ENCODE measurements at places on chromosomes 13 and 19.
A peak's percentile ranks its signal among the peaks of the same experiment; 100 is the strongest.

DNA sequence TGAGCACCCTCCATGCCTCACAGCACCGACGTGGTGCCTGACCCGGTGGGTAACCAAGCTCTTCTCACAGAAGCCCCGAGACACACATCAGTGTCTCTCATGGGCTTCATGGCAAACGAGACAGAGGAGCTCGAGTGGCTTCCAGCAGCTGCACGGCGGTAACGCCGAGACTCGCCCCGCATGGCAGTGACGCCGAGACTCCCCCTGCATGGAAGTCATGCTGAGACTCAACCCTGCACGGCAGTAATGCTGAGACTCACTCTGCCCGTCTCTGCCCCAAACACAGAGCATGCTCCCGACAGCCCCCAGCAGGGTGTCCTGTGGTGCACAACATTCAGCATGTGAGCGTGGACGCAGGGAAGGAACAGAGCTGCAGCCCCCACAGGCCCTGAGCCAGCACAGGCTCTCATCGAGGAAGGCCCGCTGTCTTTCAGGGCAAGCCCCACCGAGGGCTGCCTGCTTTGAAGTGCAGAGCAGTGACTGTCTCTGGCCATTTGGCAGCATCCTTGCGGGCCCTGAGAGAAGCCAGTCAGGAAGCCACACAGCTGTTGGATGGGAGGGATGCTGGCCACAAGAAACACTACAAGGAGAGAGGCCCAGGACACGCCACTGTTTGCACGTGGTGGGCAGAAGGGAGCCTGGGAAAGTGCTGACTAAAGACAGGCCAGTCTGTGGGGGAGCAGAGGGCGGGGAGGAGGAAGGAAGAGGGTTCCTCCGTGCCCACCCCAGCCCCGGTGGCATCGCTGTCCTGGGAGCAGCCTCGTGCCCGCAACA, 9.5 kb downstream of the GAS6 start:
- DNase-seq: peak; percentile 69

DNA sequence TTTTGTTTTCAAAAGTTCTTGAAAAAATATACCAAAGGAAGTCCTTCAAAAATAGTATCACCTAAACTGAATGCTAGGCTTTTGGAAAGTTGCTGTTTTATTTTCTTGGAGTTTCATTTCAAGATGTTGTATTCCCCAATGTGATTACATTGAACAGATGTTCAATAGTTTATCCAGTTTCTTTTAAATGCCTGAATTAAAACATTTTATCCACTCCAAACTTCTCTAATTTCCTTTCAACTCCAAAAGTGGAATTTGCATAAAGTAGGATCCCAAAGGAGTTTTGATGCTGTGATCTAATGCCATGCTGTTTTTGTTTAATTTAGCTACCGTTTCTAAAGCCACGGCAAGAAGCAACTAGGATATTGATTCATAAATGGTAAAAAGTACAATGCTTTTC, 892.5 kb upstream of the SLC10A2 start:
- DNase-seq: no peak

GRCh38 chr13:59706101-59706976, 457.4 kb downstream of the DIAPH3 start:
- no peak for DNase-seq

GRCh38 chr13:106623799-106624460, 56.0 kb upstream of the ARGLU1 start:
- no peak for DNase-seq

GRCh38 chr19:10270180-10270615, 722 bp upstream of the ICAM1 start:
- peak; percentile 98 for DNase-seq

DNA sequence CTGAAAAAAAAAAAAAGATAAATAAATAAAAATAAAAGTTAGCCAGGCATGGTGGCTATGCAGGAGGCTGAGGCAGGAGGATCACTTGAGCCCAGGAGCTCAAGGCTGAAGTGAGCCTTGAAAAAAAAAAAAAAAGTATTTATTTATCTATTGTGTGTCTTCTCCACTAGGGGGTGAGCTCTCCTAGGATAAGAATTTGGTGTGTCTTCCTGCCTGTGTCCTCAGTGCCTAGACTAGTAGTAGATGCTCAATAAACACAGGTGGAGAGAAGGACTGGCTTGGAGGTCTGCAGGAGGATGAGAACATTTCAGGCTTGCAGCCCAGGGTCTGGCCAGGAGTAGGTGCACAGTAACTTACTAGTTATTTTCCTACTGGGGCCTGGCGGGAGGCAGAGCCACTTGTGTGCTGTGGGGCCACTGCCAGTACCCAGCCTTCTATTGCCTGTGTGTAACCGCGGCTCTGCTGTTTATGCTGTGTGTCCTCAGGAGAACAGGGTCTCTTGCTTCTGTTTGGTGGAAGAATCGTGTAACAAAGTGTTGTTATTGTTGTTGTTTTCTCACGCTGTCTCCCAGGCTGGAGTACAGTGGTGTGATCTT, 5.4 kb downstream of the LMTK3 start:
- DNase-seq: no peak

Data from spleen (tissue), 13 donors.